Cortex of kidney (tissue), 1 donor: ENCODE measurements at places on chromosomes 2 and 18.

DNA sequence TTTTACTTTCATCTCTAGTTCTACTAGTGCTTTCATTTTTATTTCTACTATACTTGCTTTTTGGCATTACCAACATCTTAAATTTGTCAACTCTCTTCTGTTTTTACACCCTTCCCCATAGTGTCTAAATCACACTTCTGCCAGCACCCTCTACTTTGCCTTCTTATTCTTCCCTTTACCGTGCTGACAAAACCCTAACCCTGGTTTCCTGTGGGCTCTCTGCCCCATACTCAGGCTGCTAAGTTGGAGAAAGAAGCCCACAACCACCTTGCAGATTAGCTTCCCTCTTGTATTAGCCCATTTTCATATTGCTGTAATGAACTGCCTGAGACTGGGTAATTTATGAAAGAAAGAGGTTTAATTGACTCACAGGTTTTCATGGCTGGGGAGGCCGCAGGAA is 24.8 kb downstream of the GIGYF2 start:
- DNase-seq = no peak

- no peak for DNase-seq
Measured at GRCh38 chr18:61736133-61736532, 156.7 kb downstream of the RNF152 start.

DNA sequence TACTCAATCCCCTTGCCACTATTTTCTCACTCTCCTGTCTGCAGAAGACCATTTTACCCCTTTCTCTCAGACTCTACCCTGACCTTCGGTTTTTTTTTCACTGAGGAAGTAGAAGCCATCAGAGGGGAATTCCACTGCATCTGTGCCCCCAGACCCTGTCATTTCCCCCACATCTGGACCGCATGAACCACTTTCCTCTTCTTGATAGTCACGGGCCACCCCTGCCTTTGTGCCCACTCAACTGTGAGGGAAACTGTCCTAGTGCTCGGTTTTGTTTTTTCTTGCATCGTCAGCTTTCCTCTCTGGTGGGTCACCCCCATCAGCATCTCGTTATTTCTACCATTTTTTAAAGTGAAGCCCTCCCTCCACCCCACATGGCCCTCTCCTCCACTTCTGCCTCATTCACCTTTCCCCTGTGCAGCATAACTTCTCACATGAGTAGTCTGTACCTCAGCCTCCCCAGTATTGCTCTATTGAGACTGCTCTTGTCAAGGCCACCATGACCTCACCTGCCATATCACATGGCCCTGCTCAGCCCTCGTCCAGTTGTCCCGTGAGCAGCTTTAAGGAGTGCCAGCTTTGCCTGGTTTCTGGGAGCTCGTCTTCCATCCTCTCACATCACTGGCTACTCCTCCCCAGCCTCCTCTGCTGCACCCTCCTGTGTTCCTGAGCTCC is 32.4 kb downstream of the TMEM87B start:
- DNase-seq = no peak

DNA sequence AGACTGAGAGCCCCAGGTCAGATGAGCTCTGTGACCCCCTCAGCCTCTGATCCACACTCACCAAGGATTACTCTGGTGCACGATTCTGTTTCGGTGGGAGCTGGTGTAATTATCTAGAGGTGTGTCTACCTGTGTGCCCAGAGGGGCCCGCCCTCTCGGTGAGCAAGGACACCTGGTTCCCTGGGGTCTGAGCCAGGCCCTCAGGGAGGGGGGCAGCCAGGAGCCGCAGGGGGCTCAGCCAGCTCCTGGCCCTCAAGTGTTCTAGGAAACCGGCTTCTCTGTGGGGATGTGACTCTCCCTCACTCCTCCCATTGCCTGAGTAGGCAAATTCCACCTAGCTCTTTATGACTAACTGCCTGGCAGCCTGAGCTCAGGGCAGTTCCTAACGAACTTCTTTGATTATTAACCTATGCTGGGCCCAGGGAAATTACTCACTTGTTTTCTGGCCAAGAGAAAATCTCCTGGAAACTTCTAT is 17.4 kb downstream of the AGAP1 start:
- no peak for DNase-seq

GRCh38 chr2:19868701-19869580 is 32.8 kb downstream of the TTC32 start:
- no peak for DNase-seq

- DNase-seq = no peak
Measured at GRCh38 chr2:134389381-134389780, 135.5 kb downstream of the MGAT5 start.

DNA sequence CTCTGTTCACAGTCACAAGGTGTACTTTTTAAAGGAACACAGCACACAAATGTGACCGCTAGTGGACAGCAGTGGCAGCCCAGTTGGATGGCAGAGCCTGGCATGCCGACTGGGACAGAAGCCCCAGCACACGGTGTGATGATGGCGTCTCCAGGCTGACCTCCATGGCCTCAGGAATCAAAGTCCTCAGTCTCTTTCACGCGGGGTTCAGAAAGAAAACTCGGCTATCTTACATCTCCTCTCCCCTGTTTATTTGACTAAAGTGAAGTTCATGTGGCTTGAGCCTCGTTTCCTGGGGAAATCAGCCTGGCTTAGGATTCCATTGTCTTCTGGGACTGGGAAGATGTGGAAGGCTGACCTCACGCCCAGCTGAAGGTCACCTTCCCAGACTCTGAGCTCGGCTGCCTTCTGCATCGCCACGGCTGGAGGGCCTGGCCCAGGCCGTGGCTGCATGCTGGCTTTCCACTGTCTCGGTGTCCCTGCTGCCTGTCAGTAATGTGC is 56.1 kb downstream of the ASAP2 start:
- DNase-seq = no peak

DNA sequence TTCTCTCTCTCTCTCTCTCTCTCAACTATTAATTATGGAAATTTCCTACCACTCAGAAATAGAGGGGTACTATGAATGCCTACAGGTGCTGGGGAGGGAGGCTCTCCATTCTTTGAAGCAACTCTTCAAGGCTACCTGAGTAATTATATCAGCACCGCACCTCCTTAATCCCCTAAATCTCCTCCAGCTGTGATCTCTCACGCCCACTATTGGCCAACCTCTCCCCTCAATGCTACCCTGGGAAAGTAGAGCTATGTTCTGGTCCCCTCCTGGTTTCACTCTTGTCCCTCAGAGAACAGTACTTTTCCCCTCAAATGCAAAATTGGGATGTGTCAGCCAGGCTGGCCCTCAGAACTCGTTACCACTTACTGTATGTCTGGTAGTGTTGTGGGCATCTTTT is 1.6 kb downstream of the MOCOS start:
- no peak for DNase-seq

DNA sequence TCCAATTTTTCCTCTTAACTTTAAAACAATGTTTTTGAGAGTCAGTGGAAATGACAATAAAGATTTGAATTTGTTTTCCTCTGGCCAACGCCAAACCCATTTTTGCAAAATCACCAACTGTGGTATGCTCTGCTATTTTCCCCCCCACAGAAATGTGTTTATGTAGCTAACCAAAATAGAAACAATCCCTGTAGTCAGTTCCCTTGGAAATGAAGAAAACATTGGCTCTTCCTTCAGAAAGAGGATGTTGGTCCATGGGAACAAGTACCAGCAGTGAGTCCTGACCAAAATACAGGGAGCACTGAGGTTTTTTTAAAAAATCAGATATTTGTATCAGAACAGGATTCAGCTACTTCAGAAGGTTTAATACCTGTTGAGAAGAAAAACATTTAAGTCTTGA is 65.3 kb downstream of the SLC40A1 start:
- no peak for DNase-seq

DNA sequence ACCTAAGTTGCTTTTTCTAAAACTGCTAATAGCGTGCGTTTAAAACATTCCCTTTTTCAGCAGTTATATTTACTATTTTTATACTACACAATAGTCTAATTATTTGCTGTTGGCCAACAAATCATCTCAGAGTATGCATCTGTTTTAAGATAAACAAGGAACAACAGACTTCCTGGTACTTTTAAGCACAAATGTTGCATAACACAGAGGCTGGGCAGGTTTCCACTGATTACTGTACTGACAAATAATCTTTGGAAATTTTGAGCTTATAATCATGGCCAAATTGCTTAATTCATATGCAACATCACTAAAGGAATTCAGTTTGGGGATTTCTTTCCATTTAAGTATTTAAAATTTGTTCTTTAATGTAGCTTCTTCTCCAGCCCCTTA is 737.4 kb upstream of the SALL3 start:
- DNase-seq = no peak

- DNase-seq = no peak
Measured at GRCh38 chr2:111698743-111699554, 185.0 kb downstream of the ANAPC1 start.

DNA sequence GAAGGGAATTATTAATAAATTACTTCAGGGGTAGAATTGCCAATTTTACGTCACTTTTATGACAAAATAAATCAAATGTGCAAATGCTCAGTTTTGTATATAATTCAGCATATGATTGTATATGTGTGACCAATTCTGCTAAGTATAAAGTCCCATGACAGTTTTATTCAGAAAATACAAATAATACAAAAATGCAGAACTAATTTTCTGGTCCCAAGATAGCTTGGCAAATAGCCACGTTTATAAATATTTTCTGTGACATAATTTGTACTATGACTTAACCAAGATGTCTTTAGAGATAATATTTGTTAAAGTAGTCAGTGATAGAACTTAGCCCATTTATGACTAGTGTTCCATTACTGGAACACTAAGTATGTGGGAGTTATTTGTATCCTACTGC is 24.2 kb upstream of the CAB39 start:
- DNase-seq = no peak

GRCh38 chr2:54103454-54104314 is 11.7 kb upstream of the ACYP2 start:
- no peak for DNase-seq

DNA sequence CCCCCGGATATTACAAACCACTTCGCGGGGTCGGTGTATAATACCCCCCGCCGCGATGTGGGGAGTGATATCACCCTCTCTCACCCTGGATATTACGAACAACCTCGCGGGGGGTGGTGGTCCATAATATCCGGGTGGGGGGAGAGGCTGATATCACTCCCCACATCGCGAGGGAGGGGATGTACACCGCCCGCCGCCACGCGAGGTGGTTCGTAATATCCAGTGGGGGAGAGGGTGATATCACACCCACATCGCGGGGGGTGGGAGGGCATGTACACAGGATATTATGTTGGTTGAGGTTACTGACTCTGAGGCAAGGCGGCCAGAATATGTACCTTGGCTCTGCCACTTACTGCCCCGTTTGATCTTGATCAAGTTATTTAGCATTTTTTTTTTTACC is 14.8 kb upstream of the CWC22 start:
- no peak for DNase-seq

GRCh38 chr2:100241236-100241635 is 81.1 kb downstream of the LONRF2 start:
- DNase-seq = no peak

GRCh38 chr2:67574230-67574629 is 177.1 kb downstream of the ETAA1 start:
- DNase-seq = no peak

GRCh38 chr2:122831649-122832048 is 1076.2 kb downstream of the TSN start:
- DNase-seq = no peak

DNA sequence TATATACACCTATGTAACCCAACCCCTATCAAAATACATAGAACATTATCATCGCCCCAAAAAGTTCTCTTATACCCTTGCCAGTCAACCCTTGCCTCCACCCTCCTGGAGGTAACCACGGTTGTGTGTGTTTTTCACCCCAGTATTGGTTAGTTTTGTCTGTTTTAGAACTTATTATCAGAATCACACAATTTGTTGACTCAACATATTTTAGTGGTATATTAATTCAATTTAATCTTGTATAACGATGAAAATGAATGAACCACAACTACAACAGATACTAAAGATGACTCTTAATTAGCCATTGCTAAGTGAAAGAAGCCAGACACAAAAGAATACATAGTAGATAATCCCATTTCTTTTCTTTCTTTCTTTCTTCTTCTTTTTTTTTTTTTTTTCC is 19.3 kb downstream of the ACOXL start:
- DNase-seq = no peak

DNA sequence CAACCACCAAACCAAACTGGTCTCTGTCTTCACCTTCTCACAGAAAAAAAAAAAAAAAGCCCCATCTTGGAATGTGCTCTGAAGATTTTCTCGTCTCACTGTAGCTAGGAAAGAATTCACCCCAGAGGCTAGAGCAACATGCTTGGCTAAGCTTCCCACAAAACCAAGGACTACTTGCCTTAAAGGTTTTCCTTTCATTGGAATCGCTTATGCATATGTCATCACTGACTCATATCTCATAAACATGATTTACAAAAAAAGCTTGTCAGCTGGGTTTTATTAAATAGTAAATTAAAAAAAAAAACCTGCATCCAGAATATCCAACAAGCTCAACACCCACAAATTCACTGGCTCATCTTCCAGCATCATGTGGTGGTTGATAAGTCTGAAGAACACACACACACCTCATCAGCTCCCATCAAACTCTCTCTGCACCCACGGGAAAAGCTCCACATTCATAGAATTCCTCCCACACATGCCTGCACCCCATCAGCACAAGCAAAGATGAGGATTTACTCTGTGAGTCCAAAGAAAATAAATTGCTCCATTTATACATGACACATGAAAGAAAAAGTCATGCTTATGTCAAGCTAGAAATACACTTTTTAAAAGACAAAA is 182.0 kb upstream of the TRIB2 start:
- no peak for DNase-seq

DNA sequence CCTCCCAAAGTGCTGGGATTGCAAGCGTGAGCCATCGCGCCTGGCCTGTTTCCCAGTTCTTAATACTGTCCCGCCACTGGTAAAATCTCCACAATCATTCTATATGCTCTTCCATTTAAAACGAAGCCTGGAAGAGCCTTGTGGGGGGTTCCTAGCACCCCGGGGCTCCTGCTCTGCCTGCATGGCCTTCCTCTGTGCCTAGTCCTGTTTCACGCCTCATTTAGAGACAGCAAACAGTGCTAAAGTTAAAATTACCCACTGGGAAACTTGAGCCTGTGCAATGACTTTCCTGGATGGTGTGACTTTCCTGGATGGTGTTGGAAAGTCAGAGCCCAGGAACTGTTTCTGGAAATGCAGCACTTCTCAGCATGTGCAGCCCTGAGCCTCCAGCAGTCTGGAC is 55.0 kb downstream of the INPP5D start:
- DNase-seq = no peak

GRCh38 chr18:9348079-9348671 is 13.6 kb downstream of the TWSG1 start:
- DNase-seq = no peak

- no peak for DNase-seq
Measured at GRCh38 chr2:10330700-10331026, 28.0 kb downstream of the HPCAL1 start.

- no peak for DNase-seq
Measured at GRCh38 chr18:61749031-61749430, 143.8 kb downstream of the RNF152 start.

DNA sequence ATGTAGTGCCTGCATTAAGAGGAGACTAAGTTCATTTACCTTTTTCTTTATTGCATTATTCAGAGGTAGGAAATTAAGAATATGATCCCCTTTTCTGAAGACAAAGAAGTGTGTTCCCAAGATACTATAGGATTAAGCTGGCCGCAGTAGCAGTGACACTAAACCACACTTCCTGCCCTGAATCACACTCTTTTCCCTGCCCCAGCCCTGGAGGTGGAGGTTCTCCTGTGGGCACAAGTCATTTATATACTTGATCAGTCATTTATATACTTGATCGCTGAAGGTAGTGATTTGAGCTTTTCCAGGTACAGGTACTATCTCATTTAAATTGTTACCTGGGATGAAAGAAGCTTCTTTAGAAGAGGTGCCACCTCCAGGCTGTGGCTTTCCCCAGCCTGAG is 78.6 kb downstream of the ARMC9 start:
- DNase-seq = no peak
